NCI-H82 (cell line): ENCODE measurements at places on chromosomes 12 and 14.
A peak's percentile ranks its signal among the peaks of the same experiment; 100 is the strongest.

DNA sequence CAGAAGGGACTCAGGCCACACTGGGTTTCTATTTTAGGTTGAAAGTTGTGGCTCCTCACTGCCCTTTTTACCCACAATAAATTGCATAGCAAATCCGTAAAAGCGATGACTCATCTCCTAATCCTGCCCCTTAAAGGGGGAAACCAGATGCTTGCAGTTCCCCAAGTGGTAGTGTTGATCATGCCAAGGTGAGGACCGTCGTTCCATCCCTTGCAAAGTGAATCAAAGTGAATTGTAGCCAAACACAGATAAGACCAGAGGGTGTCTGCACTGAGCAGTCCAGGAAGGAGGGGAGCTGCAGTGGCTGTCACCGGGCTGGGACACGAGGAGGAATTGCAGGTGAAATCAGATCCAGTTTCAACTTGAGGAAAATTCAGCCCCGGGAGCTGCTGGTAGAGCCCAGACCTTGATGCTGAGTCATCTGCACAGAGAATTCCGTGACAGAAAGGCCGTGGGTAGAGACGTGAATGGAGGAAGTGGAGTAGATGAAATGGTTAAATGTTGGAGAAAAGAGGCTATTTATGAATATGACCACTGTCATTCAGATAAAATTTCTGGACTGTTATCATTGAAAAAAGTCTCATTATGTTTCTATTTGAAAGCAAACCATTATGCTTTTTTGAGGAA lies 44.2 kb upstream of the MMP17 start:
- peak; percentile 33 for DNase-seq

- DNase-seq: no peak
Measured at GRCh38 chr12:39123580-39124253, 218.3 kb upstream of the CPNE8 start.

DNA sequence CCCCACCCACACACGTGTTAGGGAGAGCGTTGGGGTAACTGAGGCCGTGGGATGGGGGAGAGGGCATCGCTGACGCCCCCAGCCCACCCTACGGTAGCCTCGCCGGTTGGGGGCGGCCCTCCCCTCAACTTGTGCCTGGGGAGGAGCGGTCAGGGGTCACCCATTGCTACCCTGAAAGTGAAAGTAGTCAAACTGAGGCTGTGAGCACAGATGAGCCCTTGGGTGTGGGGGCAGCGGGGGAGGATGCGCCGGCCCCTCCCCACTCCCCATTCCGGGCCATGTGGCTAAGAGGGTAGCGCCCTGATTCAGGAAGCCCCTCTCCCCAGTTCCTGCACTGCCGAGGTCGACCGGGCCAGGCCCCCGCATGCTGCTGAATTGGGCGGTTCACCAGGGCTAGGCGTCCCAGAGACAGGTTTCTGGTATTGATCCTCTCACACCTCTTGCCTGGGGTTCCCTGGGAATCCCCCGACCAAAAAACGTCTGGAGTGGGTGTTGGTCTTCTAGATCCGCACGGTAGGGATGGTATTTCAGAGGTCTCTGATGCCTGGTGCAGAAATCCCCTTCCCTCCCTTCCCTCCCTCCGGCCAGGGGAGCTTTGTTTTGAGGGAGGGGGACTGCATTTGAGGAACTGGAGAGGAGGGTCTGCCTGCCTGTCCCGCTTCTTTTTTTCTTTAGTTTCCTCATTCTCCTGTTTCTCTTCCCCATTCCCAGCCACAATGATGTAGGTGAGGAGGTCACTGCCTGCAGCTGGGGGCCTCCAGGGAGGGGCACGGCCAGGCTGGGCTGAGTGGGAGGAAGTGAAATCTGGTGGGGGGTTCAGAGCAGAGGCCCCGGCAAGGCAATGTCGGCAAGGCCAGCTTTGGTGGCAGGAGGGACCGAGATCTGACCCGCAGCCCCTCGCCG lies 1.0 kb downstream of the SH2B3 start:
- no peak for DNase-seq

DNA sequence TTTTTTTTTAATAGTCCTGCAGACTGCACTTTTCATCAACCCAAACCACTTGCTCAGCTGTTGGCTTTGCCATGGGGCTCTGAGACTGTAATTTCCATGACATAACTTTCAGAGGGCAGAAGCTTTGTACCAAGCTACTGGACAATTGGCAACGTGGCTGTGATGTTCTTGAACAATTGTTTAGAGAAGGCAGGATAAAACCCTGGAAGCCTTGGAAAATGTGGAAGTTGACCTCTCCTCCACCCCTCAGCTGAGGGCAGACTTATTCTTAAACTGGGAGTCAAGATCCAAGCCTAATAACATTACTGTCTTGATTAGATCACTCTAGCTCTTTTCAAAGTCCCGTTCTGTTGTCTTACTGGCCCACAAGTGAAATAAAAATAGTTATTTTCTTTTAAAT lies 2.2 kb downstream of the OR4E1 start:
- no peak for DNase-seq

- DNase-seq: no peak
Measured at GRCh38 chr14:100575266-100575995, 11.8 kb downstream of the BEGAIN start.

DNA sequence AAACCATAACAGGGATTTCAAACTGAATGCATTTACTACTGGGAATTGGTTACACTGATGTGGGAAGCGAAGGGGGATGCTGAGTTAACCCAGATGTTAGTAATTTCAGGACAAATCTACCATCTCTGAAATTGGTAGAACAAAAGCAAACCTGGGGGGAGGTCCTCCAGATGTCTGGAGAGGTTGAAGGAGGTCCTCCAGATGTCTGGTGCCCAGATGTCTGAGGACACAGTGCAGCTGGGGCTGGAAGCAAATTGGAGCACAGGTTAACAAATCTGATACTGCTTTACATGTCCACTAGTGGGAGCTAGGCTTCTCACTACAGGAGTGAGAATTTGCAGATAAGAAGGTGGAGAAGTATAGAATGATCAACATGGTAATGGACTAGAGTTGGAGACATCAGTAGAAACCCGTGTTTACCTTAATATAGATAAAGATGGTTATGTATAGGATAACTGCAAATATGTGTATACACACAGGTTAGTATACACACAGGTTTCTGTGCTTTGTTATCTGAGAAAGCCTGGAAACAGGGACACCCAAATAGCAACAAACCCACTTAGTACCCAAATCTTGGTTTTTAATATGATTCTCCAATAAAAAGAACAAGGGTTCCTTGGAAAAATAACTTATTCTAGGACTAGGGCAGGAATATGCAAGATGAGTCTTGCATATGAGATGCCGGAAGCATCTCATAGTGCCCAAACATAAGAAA lies 162.5 kb downstream of the C12orf50 start:
- DNase-seq: peak; percentile 45

- DNase-seq: no peak
Measured at GRCh38 chr12:80829767-80830166, 108.0 kb downstream of the LIN7A start.

DNA sequence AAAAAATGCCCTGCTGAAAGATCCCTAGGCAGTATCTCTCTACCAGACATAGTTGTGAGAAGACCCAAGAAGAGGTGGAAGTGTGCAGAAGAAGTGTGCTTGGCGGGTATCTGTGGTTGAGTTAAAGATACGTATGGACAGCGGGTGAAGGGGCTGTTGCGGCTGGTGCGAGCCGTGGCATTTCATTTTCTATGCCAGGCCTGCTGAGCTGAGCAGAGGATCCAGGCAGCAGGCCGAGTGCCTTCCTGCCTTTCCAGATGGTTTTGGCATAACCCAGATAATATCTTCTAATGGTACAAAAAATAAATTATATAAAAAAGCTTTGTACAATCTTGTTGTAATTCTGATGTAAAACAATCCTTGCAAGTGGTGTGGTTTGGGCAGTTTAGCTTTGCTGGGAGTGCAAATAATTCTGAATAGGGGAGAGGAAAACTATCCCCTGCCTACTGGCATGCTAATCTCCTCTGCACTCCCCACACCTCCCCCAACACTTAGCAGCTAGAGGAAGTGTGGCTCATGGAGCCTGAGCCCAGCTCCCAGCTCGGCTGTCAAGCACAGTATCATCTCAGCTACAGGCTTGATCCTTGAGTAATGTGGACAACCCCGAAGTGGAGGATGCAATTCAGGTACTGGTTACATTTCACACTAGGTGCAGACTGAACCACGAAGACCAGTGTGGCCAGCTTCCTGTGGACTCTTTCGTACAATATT lies 168.9 kb downstream of the VRK1 start:
- peak; percentile 67 for DNase-seq

DNA sequence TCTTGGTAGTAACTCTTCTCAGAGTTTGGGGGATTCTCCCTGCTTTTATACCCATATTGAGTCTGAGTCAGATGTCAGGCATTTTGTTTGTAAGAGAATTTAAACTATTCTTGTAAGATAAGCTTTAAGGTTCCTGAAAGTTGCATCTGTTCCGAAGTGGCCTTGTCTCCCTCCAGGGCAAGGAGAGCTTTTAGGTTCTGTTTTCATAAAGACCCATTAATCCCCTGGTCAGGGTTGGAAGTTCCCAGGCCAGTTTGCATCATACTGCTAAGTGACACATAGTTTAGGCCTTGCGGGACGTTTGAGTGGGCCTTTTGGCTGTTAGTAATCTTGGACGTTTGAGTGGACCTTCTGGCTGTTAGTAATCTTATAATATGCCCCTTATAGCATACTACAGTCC lies 396.7 kb downstream of the NPAS3 start:
- DNase-seq: no peak

DNA sequence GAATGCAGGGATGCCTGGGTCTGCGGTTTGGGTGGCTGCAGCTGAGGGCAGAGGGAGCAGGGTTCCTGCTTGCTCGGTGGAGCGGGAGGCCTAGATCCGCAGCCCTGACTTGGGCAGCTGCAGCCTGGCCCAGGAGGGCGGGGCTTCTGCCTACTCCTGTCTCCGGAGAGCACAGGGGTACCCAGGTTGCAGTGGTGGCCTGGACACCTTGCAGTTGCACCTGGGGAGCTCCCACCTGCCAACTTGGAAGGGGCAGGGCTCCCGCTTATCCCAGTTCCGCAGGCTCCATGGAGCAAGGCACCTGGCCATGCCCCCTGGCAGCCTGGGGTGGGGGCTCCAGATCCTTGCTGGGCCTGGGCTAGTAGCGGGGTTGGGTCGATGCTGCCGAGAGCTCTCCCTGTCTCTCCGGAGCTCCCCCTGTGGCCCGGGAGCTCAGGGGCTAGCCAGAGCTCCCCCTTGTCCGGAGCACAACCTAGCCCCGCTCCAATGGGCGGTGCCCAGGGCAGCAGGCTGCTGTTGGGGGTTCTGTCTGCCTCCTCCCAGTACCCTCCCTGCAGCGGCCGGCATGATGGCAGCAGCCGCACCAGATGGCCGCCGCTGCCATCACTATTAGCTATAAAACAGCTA lies 136.4 kb downstream of the PTPRR start:
- no peak for DNase-seq

GRCh38 chr14:97874394-97874793 lies 1077.2 kb downstream of the VRK1 start:
- no peak for DNase-seq

GRCh38 chr12:56021889-56022497 lies 1.1 kb downstream of the IKZF4 start:
- DNase-seq: no peak

DNA sequence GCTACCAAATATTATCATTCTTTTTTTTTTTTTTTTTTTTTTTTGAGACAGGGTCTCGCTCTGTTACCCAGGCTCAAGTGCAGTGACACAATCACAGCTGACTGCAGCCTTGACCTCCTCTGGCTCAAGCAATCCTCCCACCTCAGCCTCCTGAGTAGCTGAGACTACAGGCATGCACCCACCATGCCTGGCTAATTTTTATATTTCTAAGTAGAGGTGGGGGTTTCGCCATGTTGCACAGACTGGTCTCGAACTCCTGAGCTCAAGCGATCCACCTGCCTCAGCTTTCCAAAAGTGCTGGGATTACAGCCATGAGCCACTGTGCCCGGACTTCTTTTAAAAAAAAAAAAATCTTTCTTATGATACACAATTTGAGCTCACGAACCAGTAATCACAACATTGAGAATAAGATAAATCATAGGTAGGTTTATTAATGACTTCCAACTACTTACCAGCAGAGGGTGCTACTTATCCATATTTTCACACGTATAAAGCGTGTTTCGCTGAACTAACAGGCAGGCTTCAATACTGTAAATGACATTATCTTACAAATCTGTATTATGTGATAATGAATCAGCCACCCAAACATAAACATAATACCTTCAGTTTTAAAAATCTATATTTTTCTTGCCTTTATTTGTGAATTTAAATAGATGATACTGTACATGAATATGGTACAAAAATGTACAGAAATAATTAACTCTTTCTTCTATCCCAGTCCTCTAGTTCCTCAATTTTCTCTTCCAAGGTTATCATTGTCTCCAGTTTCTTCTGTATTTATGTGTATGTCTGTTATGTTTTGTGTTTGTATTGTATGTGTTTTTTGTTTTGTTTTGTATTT lies 42.5 kb upstream of the BCAT1 start:
- peak; percentile 85 for DNase-seq

DNA sequence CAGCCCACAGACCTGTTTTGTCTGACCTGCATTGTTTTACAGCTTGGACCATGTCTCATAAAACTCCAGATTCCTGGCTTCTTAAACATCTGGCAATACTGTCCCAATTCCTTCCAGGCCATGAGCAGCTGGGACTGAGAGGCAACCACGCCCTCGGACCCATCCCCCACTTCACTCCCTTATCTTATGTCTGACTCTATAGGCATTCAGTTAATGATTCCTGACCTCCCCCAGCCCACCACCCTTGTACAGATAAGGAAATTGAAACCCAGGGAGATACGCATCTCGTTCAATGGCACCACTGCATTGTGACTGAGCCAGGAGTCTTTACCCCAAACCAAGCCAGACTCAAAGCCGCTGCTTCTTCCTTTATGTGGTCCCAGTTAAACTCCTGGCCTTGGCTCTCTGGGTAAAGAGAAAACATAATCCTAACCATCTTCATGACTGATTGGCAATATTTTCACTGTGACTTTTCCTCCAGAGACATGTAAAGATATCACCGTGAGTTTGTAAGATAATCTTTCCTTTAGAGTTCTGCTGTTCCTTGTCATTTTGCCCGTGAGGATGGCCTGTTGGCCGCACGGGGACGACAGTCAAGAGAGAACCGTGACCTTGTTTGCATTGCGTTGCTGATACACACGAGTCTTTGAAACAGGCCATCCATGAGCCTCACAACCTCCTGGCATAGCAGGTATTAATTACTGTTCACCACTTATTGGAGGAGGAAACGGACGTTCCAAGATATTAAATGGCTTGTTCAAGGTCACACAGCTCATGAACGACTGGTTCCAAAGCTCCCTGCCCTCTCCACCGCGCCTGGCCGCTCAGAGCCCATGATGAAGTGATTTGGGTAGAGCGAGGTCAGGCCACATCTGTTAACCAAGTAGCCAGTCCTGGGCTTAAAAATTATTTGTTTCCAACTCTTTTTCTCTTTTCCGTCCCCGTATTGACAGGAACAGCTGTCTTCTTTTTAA lies 39.4 kb downstream of the MAP1LC3B2 start:
- peak; percentile 56 for DNase-seq

GRCh38 chr14:66398437-66398836 lies 87.7 kb upstream of the CCDC196 start:
- DNase-seq: no peak

- peak; percentile 70 for DNase-seq
Measured at GRCh38 chr12:9707864-9708808, 24.8 kb downstream of the CLECL1 start.

- DNase-seq: peak; percentile 98
Measured at GRCh38 chr12:14239935-14240872, 125.3 kb upstream of the ATF7IP start.
